ENCODE measurements at places on chromosomes 12 and 14.

GRCh38 chr12:93922583-93923006 is 225.8 kb upstream of the PLXNC1 start:
- DNase-seq: no peak

DNA sequence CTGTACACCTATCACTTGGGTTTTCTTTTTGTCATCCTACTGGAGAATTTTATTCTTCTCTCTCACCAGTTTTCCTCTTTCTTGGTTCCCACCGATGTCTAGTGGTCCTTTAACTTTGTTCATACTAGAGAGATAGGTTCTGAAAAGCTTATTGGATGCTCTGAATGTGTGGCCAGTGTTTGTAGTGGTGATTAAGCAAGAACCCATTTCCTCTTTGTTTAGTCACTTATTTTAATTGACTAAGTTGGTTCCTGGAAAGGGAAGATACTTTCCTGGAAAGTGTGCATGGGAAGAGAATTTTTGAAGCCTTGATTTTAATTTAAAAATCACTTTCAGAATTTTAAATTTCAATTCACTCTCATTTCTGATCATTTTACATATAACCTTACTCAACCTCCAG is 127.2 kb downstream of the OTOGL start:
- DNase-seq: peak; percentile 43

DNA sequence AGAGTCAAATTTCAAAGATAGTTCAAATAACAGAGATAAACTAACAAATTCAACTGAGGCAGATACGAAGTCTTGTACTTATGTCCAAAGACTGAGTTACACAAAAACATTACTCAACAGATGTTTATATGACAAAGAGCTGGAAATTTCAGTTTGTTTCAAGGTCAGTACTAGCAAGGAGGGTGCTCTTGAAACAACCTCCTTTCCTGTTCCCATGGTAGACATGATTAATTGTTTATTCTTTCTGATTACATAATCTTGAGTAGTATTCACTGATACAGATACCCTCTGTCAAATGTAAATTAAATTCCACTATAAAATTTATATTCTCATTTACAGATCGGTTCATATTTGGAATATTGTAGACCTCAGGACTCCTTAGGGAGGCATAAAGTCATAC is 23.4 kb downstream of the TSPAN8 start:
- DNase-seq: no peak

- DNase-seq: no peak
These were observed 19.9 kb downstream of the TTC7B start for GRCh38 chr14:90796329-90796728.

DNA sequence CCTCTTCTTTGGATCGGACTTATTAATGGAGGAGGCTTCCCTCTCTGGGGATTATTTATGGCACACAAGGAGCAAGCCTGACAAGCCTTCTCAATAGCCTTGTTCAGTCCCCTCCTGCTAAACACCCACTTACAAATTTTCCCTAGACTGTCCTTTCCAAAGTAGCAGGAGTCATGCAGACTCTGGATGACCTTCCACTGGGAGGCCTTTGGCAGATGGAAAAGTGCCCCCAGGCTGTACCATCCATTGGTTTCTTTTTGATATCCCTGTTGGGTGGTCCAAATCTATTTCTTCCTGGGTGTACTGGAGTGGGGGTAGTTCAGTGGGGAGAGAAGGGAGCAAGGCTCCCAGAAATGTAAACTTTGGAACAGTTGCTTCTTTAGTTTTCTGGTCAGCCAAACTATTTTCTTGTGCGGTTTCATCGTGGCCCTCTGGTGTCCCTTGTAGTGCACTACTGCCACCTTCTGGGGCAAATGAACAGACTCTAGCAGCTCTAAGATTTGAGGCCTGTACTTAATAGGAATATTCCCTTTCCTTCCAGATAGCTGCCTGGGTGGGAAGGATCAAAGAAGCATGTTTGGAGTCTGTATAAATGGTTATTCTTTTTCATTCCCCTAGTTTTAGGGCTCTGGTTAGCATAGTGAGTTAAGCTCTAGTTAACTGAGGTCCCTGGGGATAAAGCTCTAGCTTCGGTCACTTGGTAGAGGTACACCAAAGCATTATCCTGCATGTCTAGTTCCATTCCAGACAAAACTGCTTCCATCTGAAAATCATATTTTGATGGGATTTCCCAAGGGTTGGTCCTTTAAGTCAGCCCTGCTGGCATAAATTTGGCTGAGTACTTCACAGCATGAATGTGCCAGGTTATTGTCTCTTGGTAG is 409.5 kb downstream of the SLC6A15 start:
- DNase-seq: peak; percentile 63

- DNase-seq: peak; percentile 62
These were observed 103.9 kb upstream of the MYL2 start for GRCh38 chr12:111024205-111024801.

GRCh38 chr14:63512861-63513260 is 30.3 kb downstream of the PPP2R5E start:
- no peak for DNase-seq

DNA sequence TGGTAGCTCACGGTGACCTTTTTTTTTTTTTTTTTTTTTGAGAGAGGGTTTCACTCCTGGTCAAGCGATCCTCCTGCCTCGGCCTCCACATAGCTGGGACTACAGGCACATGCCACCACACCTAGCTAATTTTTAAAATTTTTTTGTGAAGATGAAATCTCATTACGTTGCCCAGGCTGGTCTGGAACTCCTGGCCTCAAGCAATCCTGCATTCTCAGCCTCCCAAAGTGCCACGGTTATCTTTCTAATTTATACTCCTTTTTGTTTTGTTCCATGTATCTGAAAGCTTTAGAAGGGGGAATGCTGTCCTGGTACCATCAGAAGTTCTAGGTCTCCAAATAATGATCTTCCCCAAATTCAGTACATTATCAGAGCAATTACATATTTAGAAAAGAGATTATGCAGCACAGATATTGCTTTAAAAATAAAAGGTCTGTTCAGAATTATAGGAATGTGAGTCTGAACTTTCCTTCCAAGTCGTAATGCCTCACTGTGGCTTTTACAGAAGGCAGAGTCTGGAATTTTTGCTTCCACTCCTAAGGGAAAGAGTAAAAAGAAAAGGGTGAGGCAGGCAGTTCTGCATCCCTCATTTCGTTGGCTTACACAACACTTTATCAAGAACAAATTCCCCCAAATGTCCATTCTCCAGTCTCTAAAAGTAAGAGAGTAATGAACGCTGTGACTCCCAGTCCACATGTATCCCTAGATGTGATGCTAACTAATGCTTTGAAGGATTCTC is 73.0 kb downstream of the GCH1 start:
- no peak for DNase-seq

GRCh38 chr12:121949648-121950397 is 31.4 kb downstream of the CFAP251 start:
- DNase-seq: peak; percentile 17

DNA sequence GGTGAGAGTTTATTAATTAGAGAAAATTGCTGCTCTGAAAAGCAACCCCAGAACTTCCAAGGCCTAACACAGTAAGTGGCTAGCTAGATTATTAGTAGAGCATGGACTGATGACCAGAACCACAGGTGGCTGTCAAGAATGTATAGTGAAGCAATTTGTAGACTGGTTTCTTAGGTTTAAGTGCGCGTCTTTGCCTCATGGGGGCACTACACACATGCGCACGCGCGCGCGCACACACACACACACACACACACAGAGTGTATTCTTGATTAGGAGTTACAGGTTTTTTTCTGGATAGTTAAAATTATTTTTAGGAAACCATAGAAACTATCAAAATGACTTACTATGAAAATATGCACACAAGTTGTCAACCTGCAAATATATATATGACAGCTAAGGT is 66.5 kb downstream of the BHLHE41 start:
- DNase-seq: no peak

GRCh38 chr12:84636801-84637290 is 275.8 kb downstream of the SLC6A15 start:
- DNase-seq: peak; percentile 26

- no peak for DNase-seq
These were observed 24.8 kb downstream of the BCL11B start for GRCh38 chr14:99247101-99247729.

GRCh38 chr14:73777420-73777819 is 63.2 kb upstream of the PNMA1 start:
- no peak for DNase-seq

DNA sequence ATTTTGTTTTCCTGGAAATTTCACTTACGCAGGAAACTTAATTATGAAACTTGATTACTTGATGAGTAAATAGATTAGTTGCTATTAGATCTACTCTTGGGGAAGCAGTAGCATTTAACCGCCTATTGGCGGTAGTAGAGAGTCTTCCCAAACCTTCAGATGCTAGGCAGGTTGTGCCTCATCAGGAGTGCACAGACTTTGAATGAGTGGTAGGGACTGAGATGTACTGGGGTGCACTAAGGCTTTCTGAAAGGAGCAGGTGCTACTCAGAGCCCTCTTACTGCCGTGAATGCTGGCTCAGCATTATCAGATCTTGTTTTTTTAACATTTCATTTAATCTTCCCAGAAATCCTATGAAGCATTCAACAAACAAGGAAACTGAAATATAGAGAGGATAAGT is 7.7 kb downstream of the GATC start:
- peak; percentile 51 for DNase-seq

DNA sequence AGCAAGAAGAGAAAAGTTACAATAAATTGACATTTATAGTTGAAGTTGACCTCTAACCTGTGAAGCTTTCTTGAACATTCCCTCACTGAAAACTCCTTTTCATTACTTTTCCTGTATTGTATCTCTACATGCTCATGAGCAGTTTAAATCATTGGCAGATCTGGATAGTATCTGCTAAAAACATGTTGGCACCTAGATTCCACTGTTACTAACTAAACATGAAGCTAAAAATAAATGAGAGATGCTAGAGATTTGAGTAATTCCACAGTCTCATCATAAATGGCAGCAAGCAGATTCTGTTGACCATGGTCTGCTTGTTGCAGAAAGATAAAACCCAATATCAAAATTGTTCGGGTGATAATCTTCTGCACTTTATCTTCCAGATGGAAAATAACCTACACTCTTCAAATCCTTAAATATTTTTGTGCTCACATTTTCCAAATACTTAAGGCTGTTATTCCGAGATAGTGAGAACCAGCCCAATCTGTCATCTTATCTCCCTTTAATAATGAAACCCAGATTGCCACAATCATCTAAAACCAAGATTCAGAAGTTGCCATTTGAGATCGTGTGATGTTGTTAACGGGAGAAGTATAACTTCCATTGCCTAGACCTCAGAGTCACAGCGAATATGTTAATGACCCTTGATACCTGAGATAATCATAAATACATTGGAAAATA is 171.0 kb upstream of the DAAM1 start:
- no peak for DNase-seq

GRCh38 chr14:22427771-22428231 is 161.2 kb downstream of the DAD1 start:
- DNase-seq: peak; percentile 51

DNA sequence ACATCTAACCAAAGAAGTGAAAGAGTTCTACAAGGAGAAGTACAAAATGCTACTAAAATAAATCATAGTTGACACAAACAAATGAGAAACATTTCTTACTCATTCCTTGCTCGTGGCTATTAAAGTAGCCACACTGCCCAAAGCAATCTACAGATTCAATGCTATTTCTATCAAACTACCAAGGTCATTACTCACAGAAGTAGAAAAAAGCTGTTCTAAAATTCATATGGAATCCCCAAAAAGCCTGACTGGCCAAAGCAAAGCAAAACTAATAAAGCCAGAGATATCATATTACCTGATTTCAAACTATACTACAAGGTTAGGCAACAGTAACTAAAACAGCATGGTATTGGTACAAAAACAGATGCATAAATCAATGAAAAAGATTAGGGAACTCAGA is 305.6 kb downstream of the RPAP3 start:
- no peak for DNase-seq

DNA sequence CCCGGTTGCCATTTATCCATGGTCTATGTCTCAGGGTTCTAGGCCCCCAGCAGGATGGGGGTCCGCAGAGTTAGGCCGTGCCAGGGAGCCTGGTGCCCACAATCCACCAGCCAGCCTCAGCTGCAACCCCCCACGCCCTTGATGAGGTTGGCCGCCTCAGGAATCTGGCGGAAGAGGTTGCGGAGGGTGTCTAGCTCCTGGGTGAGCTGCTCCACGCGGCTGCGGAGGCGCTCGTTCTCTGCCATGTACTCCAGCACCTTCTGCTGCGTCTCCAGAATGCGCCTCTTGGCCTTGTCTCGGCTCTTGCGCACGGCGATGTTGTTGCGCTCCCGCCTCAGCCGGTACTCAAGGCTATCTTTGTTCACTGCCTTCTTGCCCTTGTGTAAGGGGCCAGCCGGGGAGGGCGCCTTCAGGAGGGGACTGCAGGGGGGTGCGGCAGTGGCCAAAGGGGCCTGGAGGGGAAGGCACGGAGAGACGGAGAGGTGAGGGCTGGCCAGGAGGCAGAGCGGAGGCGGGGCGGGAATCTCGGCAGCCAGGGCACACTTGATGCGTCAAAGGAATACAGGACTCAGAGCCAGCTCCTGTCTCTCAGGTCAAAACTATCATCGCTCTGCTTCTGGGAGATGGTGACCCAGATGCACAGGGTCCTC is 1.6 kb downstream of the CEBPE start:
- no peak for DNase-seq

DNA sequence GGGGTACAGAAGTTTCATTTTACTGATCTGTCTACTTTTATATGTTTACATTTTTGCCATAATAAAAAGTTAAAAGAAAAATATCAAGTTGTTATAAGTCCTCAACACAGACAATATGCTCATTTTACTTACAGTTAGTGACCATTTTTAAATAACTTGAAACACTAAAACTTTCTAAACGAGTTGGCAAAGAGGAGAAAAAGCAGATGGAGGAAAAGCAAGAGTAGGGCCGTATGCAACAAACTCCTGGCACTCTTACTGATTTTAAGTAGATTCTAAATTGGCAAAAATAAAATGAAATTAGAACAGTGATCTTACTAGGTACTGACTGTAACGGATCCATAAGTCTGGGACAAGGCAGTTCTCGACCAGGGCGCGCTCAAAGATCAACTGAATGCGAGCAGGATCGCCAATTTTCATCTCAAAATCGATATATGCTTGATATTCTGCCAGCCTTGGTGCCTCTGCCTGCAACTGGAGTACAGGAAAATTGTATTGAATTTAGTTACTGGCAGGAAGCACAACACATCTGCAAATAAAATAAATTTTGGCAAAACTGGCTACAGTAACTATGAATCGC is 22.3 kb downstream of the SART3 start:
- DNase-seq: no peak

DNA sequence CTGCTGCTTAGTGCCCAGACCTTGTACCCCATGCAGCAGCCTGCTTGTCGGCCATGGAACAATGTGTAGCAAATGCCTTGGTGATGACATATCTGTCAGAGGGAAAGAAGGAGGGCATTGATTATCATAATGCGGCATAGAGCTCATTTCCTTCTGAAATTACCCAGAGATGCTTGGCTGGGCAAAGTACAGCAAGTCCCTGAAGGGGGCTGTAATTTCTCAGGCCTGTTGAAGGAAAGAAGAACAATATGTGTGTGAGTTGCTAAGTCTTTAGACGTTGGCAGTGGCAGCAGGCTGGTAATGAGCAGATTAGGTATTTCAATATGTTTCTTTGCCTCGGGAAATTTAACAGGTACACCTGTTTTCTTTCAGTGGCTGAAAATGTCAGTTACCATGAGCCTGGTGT is 128.6 kb downstream of the CRADD start:
- DNase-seq: no peak

Data from AG08395 (cell line).